ENCODE measurements at places on chromosomes 7 and 10. TPM values are rescaled to one million over a fixed set of nuclear protein-coding genes. Genes with fewer than 3 reads are reported as not detected.

Gene AKR1C3
- 104 TPM for total RNA-seq

Gene ACHE
- 2.2 TPM for total RNA-seq

Gene AKR1E2
- total RNA-seq, result 17.0 TPM

Gene CPVL
- total RNA-seq, result 0.66 TPM

Gene SEMA3C
- 163 TPM for total RNA-seq

Gene C7orf33
- total RNA-seq, result not detected

Gene PRF1
- total RNA-seq, result not detected

Gene ARF5
- 169 TPM for total RNA-seq

Gene PON1
- not detected for total RNA-seq

Gene COL28A1
- total RNA-seq, result not detected

Gene INHBA
- 8.1 TPM for total RNA-seq

Gene SUFU
- total RNA-seq, result 7.4 TPM

Gene TMEM213
- total RNA-seq, result not detected

Gene TWIST1
- total RNA-seq, result 118 TPM

Gene FAS
- total RNA-seq, result 85.7 TPM

Gene RHOBTB1
- total RNA-seq, result 16.0 TPM

Gene PHKG1
- total RNA-seq, result 0.99 TPM

Gene PDSS1
- 3.1 TPM for total RNA-seq

Gene MBL2
- not detected for total RNA-seq

Gene ANKRD30A
- total RNA-seq, result not detected

Gene PKD2L1
- total RNA-seq, result not detected

Gene RADIL
- total RNA-seq, result 1.3 TPM

Gene CFTR
- total RNA-seq, result not detected

Gene TMUB1
- 25.5 TPM for total RNA-seq

Gene RAPGEF5
- 1.3 TPM for total RNA-seq

Gene COL1A2
- 9,631 TPM for total RNA-seq

Gene CLRN3
- not detected for total RNA-seq

Gene AGBL3
- 0.83 TPM for total RNA-seq

Gene PLEKHS1
- total RNA-seq, result under 0.01 TPM

Gene SH3PXD2A
- total RNA-seq, result 24.0 TPM

Gene OPN1SW
- not detected for total RNA-seq

Gene NPFFR1
- total RNA-seq, result not detected

Gene TACC2
- total RNA-seq, result 2.6 TPM

Gene CALML3
- total RNA-seq, result not detected

Gene ZNF273
- 4.2 TPM for total RNA-seq

Gene TMEM72
- not detected for total RNA-seq

Gene BLNK
- not detected for total RNA-seq

Gene ADGRA1
- not detected for total RNA-seq

Gene NKX1-2
- under 0.01 TPM for total RNA-seq

Gene SLC39A12
- total RNA-seq, result not detected

Gene EBLN1
- total RNA-seq, result not detected

Gene PNLIPRP2
- not detected for total RNA-seq

Gene ZCCHC24
- total RNA-seq, result 48.3 TPM

Gene NAT16
- total RNA-seq, result not detected

Gene IL2RA
- not detected for total RNA-seq

Gene TMEM26
- 2.8 TPM for total RNA-seq

Gene RNF32
- 7.7 TPM for total RNA-seq

Gene MKX
- 0.83 TPM for total RNA-seq

Gene POU6F2
- total RNA-seq, result not detected

Gene ABCA13
- total RNA-seq, result 2.5 TPM

Gene GPR15LG
- total RNA-seq, result not detected

Gene METTL27
- 36.6 TPM for total RNA-seq

Gene SPDYE5
- total RNA-seq, result not detected

Gene CRTAC1
- total RNA-seq, result not detected

Gene PRPS1L1
- total RNA-seq, result not detected

Gene ACADSB
- total RNA-seq, result 8.1 TPM

Gene WDR86
- total RNA-seq, result 3.8 TPM

Gene SEMA3E
- total RNA-seq, result 6.8 TPM
